ENCODE measurements at places on chromosomes 5 and 9.

GRCh38 chr9:137391411-137391754 is 31.6 kb downstream of the EXD3 start:
- DNase-seq = no peak

GRCh38 chr5:65086234-65086890 is 317.6 kb downstream of the CWC27 start:
- no peak for DNase-seq

DNA sequence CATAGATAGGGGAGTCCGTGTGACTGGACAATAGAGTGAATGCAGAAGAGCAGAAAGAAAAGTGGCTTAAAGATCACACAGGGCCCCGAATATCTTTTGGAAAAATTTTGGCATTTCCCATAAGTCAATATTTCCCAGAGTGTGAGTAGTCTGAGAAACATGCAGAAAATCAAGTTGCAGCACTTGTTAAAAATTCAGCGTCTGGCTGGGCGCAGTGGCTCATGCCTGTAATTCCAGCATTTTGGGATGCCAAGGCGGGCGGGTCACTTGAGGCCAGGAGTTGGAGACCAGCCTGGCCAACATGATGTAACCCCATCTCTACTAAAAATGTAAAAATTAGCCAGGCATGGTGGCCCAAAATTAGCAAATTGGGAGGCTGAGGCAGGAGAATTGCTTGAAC is 227.0 kb downstream of the DRD1 start:
- DNase-seq = no peak

- DNase-seq = peak; percentile 21
These were observed 106.4 kb downstream of the ERCC6L2 start for GRCh38 chr9:95981761-95982390.

- no peak for DNase-seq
These were observed 8.7 kb downstream of the STKLD1 start for GRCh38 chr9:133384736-133385321.

DNA sequence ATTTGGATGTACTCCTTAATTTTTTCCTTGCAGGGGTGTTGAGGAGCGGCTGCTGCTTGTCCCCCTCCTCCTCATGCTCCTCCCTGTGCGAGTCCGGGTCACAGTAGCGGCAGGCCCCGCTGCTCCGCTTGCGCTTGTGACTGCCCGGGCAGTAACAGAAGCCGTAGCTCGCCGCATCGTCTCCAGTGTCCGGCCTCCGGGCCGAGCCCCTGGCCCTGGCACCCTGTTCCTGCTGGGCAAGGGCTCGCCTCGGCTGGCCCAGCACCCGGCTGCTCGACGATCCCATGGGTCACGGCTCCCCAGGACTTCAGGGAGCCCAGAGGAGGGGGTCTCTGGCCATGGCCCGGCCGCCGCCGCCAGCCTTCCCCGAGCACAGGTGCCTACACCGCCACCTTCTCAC is at the start of gene GMCL2:
Gene GMCL2 (minus strand): TSS at position 358 of the 400 bp plus-strand sequence. CDS start 72 bp downstream, at position 286.
- DNase-seq = no peak

DNA sequence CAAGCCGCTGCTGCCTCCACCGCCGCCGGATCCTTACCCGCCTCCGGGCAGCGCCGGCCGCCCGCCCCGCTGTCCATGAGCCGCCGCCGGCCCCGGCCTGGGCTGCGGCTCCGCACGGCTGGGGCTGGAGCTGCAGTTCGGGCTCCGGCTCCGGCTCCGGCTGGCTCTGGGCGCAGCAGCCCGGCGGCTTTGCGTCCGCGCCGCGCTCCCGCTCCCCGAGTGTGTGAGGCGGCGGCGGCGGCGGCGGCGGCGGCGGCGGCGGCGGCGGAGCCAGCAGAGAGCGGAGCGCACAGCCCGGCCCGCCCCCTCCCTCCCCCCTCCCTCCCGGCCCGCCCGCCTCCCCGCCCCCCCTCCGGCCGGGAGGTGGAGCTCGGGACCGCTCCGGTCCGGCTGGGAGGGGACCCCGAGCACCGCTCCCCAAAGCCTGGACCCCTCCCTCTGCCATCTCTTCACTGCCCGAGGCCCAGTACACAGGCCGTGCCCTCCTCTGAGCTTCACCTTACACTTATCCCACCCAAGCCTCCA is at the start of gene PCDH1:
Gene PCDH1 (minus strand): TSS at position 225 of the 525 bp plus-strand sequence. CDS start 148 bp downstream, at position 77.
- DNase-seq = peak; percentile 20

- peak; percentile 93 for DNase-seq
These were observed 190.2 kb downstream of the ASTN2 start for GRCh38 chr9:117224695-117225094.

DNA sequence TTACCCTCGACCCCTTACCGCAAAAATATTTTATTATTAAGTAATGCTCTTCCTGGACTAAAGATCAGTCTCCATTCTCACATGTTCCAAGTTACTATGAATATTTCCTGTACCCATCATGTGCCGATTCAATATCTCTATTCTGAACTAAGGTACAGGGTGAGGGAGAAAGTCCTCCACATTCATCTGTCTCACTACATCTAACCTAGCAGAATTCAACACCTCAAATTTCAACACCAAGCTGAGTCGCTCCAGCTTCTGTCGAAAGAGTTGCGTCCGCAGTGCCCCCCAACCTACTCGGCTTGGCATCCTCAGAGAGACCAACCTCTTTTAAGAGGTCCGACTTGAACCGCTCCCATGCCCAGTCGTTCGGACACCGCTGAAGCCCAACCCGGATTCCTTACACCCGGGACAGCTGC is 1.0 kb downstream of the CERT1 start:
- DNase-seq = no peak

DNA sequence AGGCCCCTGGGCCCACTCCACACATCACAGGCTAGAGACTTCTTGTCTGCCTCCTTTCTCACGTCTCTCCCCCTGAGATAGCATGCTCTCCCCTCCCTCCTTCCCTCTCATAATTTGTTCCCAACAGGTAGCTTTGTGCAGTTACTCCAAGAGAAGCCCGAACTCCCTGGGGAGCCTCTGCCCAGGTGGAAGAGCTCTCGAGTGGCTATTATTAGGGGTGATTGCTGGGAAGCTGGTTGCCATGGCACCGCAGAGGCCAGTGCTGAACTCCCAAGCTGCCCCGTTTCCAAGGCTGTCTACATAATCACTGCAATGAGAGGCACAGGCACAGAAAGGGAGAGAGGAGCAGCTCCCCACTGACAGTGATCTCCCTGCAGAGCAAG is 104.7 kb upstream of the GPR151 start:
- DNase-seq = no peak

- DNase-seq = no peak
These were observed 34.6 kb downstream of the C5orf15 start for GRCh38 chr5:133933670-133934295.

DNA sequence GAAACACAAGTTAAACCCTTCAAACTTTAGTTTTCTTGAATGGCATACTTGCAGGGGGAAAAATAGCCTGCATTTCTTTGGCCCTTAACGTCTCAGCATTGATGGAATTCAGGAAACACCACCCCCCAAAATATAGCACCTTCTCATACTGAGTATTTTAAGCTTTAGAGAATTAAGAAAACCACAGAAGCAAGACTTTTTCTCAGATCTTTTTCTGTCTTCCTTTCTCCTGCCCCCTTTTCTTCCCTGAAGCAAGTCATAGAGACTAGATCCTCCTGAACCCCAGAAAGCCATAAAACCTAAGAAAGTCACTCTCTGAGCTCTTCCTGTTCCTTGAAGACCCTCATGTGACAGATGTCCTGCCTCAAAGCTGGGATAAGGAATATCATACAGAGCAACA is 1069.9 kb downstream of the EFNA5 start:
- DNase-seq = no peak

GRCh38 chr9:125391704-125392103 is 130.1 kb downstream of the GAPVD1 start:
- no peak for DNase-seq

DNA sequence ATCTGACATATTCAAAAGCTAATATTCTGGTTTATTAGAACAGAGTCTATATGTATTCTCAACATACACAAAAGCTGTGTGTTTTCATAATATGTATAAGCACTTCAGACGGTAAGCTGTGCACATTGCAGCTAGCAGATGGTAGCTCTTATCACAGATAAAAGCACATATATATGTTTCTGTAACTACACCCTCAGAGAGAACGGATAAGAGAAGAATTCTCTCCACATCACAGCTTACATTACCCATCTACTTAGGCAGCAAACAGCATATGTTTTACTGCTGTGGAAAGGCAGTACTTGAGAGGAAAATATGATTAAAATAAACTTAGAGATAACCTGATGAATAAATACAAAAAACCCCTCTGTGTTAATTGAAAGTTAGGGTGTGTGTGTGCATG is 450.9 kb upstream of the ZNF608 start:
- DNase-seq = no peak

GRCh38 chr9:21392270-21392669 is 7.1 kb upstream of the IFNA2 start:
- peak; percentile 40 for DNase-seq

- DNase-seq = no peak
These were observed 46.8 kb downstream of the NSUN2 start for GRCh38 chr5:6585939-6586646.

DNA sequence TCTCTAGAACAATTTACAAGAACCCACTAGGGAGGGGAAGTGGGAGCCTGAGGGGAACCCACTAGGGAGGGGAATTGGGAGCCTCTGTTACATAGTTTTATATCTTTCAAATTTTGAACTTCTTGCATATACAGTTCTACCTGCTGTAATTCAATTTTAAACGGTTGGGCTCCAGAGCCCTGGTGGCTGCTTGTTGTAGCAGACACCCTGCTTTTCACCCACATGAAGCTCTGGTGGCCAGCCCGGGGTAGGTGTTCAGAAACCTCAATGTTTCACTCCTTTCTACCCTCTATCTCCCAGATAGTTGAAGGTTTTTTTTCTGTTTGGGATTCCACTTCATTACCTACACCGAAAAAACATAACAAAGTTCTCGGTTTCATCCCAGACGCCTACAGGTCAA is 124.4 kb downstream of the TMEM174 start:
- DNase-seq = no peak

Data from SHP77 (cell line).